Activated CD4-positive, alpha-beta T cell treated with anti-CD3 and anti-CD28 coated beads for 4 hours (primary cell): ENCODE measurements at places on chromosomes 5 and 9.

GRCh38 chr9:76989501-76989900 lies 30.0 kb upstream of the FOXB2 start:
- DNase-seq: no peak

DNA sequence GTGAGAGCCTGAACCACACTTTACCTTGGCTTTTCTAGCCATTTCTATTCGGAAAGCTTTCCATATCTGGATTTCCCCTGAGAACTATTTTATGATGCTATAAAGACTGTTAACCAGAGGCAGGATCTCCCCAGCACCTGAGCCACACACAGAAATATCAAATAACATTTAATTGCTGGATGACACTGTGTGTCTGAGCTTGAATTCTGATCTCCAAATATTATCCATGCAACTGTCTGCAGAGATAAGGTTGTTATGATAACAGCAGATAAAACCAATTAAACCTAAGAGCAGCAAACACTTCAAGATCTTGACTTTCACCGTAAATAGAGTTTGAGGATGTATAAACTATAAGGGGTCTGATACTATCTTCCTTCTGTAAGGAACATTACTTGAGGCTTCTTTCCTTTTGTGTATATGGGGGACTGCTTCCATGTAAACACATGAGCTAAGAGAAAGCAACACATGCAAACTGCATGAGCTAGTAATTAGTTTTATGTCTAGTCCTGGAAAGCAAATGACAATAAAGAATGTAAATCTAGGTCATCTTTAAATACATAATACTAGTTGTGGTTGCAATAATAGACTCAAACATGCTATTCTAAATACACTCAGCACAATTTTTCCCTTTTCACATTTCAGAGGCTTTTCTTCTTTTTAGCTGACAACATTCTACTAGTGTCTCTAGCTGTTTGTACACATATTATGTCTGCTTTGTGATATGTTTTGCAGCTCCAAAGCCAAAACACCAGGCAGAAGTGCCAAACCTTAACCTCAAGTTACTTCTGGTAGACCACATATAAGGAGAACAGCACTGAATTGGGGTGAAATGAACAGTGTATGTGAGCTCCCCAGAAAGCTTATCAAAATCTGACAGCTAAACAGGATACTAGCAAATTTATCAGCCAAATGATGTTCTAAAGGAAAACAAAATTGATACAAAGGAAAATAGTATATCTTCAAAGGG lies 136.5 kb downstream of the EFNA5 start:
- no peak for DNase-seq

- no peak for DNase-seq
These were observed 18.6 kb downstream of the SLC6A7 start for GRCh38 chr5:150208187-150209098.

DNA sequence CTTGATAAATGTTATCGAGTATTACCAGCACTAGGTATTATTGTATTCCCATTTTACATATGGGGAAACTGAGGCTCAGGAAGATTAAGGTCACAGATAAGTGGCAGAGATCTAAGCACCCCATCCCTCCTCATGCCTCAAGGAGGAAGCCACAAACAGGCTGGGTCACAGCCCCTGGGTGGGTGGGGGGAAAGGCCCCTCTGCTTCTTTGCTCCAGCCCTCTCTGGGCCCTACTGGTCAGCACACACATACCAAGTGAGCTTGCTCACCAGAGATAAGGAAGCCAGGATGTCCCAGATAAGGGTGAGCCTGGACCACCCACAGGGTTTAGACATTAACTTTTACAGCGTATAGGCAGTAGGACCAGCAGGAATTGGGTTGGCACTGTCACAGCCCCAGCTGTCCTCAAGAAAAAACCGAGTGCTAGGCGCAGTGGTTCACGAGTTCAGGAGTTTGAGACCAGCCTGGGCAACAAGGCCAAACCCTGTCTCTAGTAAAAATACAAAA lies 45.3 kb downstream of the STK10 start:
- DNase-seq: no peak

- no peak for DNase-seq
These were observed 1.9 kb downstream of the RAB24 start for GRCh38 chr5:177301503-177302165.

GRCh38 chr5:147520450-147520849 lies 10.6 kb upstream of the DPYSL3 start:
- DNase-seq: no peak

- no peak for DNase-seq
These were observed 1.8 kb downstream of the CAVIN4 start for GRCh38 chr9:100579665-100580064.

GRCh38 chr5:139882961-139883539 lies 87.4 kb downstream of the PSD2 start:
- no peak for DNase-seq

- no peak for DNase-seq
These were observed 31.3 kb upstream of the TAS2R1 start for GRCh38 chr5:9661316-9662015.

- no peak for DNase-seq
These were observed 169.3 kb downstream of the CCDC192 start for GRCh38 chr5:127872494-127872893.

- no peak for DNase-seq
These were observed 65.7 kb upstream of the ZNF462 start for GRCh38 chr9:106797299-106797698.

DNA sequence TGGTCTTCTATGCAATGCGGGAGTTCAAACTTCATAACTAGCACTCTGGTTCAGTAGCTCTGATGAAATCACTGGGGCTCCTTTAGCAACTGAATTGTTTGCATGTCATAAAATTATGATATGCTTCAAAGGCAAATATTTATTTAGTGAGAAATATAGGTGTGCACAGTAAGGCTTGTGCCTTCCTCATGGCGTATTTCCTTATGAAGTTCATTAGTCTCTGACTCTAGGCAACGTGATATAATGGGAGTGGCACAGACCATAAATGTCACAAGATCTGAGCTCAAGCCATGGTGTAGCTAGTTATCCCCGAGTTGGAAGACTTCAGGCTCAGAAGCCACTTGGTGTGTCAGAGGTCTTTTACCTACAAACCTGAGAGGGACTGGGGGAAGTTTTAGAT lies 35.5 kb downstream of the PIP5K1B start:
- DNase-seq: no peak

DNA sequence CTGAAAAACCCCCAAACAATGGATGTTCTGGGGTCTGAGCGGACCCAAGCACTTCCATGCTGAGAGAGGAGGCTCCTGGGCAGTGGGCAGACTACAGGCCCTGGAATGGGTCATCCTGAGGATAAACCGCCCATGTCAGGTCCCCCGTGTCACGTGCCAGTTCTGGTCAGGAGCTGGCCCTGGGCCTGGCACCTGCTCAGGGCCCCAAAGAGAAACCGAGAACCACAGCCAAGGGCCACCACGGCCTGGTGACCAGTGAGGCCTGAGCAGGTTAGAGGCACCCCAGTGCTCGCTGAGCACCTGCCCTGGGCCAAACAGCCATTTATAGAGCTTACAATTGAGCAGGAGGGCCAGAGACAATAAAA lies 15.8 kb downstream of the LMAN2 start:
- DNase-seq: no peak

GRCh38 chr9:109304347-109304746 lies 16.5 kb downstream of the EPB41L4B start:
- DNase-seq: no peak

- DNase-seq: no peak
These were observed 6.8 kb upstream of the S1PR3 start for GRCh38 chr9:88984543-88984883.

DNA sequence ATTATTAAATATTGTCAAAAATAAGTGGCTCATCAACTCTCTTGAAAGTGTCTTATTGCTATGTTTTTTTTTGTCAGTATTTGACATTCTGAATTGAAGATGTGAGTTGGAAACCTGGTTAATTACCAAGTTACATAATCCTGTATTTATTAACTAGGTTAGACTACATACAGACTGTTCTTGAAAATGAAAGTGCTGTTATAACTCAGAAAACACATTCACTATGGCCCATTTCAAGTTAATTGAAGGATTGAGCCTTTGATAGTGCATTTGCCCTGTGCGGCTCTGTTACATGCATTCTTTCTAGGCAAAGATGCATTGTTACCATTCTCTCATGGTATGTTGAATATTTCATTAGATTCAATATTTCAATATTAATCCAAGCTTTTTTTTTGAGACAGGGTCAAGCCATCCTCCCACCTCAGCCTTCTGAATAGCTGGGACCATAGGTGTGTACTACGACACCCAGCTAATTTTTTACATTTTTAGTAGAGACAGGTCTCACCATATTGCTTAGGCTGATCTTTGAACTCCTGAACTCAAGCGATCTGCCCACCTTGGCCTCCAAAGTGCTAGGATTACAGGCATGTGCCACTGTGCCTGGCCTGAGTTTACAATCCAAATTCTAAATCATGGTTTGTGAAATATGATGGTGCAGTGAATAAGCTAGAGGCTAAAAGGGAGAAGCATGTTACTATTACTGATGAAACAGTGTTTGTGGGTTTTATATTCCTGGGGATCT lies 10.0 kb downstream of the CTNNA1 start:
- no peak for DNase-seq

DNA sequence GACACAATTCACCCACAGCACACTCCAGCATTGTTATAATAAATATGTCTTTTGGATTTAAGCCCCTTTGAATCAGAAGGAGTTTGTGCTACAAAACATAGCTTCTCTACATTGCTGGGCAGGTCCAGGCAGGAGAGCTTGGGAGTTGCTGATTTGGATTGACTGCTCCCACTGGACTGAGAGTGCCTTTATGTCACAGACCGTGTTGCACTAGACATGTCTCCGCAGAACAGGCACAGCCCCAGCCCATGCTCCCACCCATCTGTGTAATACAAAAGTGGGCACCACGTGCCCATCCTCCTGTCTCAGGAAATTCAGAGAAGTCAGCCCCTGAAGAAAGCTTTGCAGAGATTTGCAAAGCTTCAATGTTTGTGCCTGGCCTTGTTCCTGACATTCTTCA lies 117.1 kb downstream of the MED10 start:
- DNase-seq: no peak

DNA sequence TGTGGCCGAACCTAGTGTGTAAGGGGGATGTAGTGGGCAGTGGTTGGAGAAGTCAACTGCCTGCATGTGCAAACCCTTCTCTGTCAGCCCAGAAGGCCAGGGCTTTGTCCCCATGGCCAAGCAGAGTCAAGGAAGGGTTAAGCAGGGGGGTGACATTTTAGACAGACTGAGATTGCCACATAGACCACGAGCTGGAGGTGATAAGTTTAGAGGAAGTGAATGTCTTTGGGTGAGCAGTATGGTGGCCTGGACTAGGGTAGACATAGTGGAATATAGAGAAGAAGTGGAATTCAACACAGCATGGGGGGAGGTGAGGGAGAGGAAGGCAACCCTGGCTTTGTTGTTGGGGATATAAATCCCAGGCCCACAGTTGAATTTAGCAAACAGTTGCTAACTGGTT lies 38.7 kb upstream of the CDKN2AIPNL start:
- no peak for DNase-seq

DNA sequence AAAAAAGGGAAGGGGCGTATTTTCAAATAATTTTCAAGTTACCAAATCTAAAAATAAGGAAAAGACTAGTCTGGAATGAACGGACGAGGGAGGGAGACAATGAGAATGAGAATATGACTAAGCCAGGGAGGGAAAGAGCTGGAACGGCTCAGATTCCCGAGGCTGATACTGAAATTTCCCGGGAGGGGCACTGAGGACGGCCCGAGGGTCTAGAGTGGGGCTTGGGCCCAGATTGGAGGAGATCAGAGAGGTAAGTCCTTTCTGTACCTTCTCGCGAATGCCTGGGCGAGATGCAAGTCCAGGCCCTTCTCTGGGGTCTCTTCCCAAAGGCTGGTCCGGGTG lies 3.4 kb upstream of the CCIN start:
- DNase-seq: no peak

DNA sequence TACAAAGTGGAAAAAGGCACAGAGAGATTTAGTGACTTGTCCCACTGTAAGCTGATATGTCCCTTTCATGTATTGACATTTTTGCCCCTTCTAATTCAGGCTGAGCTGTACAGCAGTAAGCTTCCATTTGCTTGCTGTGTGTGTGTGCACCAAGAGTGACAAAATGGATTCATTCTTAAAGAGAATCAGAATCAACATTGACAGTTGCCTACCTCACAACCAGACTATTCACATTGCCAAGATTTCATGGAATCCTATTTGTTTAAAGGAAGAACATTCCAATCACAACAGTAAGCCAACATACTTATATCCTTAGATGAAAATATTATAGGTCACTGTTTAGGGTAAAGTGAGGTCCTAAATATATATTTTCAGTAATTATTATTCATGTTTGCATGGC lies 102.6 kb downstream of the TMEM232 start:
- no peak for DNase-seq

DNA sequence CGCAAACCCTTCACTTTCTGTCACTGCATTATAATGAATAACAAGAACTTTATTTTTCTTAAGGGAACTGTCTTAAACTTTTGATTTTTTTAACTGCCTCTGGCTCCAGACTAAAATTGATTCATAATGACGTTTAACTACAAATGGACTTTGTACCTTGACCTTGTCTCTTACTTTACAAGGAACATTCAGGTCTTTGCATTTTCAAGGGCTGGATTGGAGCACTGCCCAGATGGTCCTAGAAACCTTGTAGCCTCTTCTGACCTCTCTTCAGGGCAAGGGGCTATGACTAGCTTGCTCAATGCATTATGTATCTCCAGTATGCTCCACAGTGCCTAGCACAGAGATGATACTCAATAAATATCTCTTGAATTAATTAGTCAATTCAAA lies 612.6 kb upstream of the CLINT1 start:
- DNase-seq: no peak

GRCh38 chr9:129383561-129384490 lies 205.8 kb upstream of the IER5L start:
- peak; percentile 67 for DNase-seq

DNA sequence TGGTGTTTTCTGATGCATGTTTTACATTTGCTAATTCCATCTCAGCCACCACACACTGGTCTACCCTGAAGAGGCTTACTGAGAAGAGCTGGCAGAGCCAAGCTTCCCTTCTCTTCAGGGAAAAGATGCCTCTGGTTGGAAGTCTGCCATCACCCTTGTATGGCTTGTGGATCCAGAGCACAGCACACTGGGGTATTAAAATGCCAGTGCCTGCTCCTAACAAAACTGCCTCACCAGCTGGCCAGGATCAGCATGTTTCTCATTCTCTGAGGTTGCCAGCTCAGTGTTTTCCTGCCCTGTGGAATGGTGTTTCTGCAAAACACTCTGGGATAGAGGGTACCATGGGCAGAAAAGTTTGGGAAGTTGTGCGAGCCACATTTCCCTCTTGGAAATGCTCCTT lies 31.6 kb upstream of the ZNF618 start:
- DNase-seq: no peak

DNA sequence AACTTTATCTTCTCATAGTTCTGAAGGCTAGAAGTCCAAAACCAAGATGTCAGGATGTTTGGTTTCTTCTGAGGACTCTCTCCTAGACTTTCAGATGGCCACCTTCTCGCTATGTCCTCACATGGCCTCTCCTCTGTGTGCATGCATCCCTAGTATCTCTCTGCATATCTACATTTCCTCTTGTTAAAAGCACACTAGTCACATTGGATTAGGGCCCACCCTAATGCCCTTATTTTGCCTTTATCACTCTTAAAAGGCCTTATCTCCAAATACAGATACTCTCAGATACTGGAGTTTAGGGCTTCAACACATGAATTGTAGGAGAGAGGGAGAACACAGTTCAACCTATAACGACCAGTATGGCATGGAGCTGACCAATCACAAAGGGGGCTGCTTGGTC lies 151.7 kb downstream of the PRELID2 start:
- no peak for DNase-seq
